ENCODE measurements at places on chromosomes 2 and 18. TPM values are rescaled to one million over a fixed set of nuclear protein-coding genes. Genes with fewer than 3 reads are reported as not detected.

The HOXD12 gene
- total RNA-seq = not detected

The TMEM131 gene
- 38.4 TPM for total RNA-seq

The PLCL1 gene
- 12.6 TPM for total RNA-seq

DNA sequence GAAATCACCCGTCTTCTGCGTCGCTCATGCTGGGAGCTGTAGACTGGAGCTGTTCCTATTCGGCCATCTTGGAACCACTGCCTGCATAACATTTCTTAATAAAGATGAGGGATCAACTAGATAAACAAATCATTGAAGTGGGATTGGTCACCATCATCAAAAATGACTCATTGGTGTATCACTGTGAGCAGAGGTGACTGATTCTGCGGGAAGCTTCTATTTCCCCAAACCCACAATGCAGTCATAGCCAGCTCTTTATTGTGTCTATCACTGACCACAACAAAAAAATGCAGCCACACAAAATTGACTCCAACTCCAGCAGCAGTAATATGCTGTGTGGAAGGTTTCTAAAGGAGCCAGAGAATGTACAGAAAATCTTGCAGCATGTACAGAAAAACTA is 630.7 kb upstream of the HS6ST1 start:
- H3K27ac ChIP-seq = no peak overlapping the region
- no peaks in the 10 kb centered on the region for H3K36me3 ChIP-seq
- no peak overlapping the region for H3K4me3 ChIP-seq
- no peaks in the 10 kb centered on the region for H3K4me1 ChIP-seq

- no peak for DNase-seq
- H3K36me3 ChIP-seq = no peaks in the 10 kb centered on the region
- no peaks in the 10 kb centered on the region for H3K4me1 ChIP-seq
- H3K27ac ChIP-seq = no peak overlapping the region
- H3K27me3 ChIP-seq = no peaks in the 10 kb centered on the region
Observed at GRCh38 chr2:7792031-7792651, 874.9 kb downstream of the RNF144A start.

Measured in ovary (tissue), 10 donors.